ENCODE measurements at places on chromosomes 12 and 14. TPM values are rescaled to one million over a fixed set of nuclear protein-coding genes. Genes with fewer than 3 reads are reported as not detected.
A peak's percentile ranks its signal among the peaks of the same experiment; 100 is the strongest.

C1QL4 gene
- not detected for total RNA-seq

DNA sequence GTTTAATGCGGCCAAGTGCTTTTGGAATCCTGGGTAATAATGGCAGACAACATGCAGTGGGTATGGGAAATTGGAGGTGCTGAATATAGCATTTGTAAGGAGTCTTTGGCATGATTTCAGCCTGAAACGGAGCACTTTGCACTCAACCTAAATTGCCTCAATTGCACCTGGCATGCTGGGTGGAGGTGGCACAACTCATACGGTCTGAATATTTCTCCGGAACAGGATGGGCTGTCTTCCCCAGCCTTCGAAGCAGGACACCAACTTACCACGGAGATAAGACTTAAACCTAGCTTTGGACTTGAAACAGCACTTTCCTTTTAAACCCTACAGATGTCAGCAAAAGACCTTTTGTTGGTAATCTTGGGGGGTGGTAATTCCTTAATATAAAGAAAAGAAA, 153.7 kb upstream of the SRRM4 start:
- H3K4me1 ChIP-seq: no peaks in the 10 kb centered on the region
- H3K27me3 ChIP-seq: no peaks in the 10 kb centered on the region
- DNase-seq: no peak
- no peak overlapping the region for H3K27ac ChIP-seq
- H3K4me3 ChIP-seq: no peak overlapping the region

RPS6KL1 gene
- 0.38 TPM for total RNA-seq

C14orf39 gene
- total RNA-seq: not detected

KRT72 gene
- total RNA-seq: not detected

GRCh38 chr12:19130224-19131024, 891 bp downstream of the PLEKHA5 start:
- DNase-seq: peak; percentile 66
- H3K27ac ChIP-seq: peak overlapping the region; percentile 70
- no peaks in the 10 kb centered on the region for H3K27me3 ChIP-seq
- no peaks in the 10 kb centered on the region for H3K36me3 ChIP-seq
- H3K4me3 ChIP-seq: peak overlapping the region; percentile 95

DNA sequence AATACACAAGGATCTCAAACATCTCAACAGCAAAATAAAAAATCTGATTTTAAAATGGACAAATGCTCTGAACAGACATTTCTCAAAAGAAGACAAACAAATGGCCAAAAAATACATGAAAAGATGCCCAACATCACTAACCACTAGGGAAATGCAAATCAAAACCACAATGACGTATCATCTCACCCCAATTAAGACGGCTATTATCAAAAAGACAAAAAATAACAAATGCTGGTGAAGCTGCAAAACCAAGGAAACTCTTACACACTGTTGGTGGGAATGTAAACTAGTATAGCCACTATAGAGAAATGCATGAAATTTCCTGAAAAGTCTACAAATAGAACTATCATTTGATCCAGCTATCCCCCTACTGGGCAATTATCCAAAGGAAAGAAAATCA, 145.0 kb downstream of the BTG1 start:
- no peak for DNase-seq
- no peaks in the 10 kb centered on the region for H3K4me1 ChIP-seq
- no peaks in the 10 kb centered on the region for H3K27me3 ChIP-seq

NAA30 gene
- 30.0 TPM for total RNA-seq

ALDH1L2 gene
- total RNA-seq: 50.9 TPM

GRCh38 chr12:160858-161257, 53.1 kb downstream of the SLC6A12 start:
- no peak for DNase-seq
- H3K27ac ChIP-seq: no peak overlapping the region
- H3K36me3 ChIP-seq: no peaks in the 10 kb centered on the region
- peaks cover 26% of the 10 kb centered on the region for H3K27me3 ChIP-seq
- H3K4me1 ChIP-seq: no peaks in the 10 kb centered on the region

- H3K4me3 ChIP-seq: no peak overlapping the region
- H3K27ac ChIP-seq: no peak overlapping the region
- no peaks in the 10 kb centered on the region for H3K4me1 ChIP-seq
- no peak for DNase-seq
- no peaks in the 10 kb centered on the region for H3K36me3 ChIP-seq
These were observed 32.6 kb upstream of the ARHGAP5 start for GRCh38 chr14:32044454-32044853.

- no peaks in the 10 kb centered on the region for H3K36me3 ChIP-seq
- no peaks in the 10 kb centered on the region for H3K4me1 ChIP-seq
- H3K4me3 ChIP-seq: no peak overlapping the region
- no peak overlapping the region for H3K27ac ChIP-seq
These were observed 38.3 kb downstream of the PDE6H start for GRCh38 chr12:15011162-15011561.

GRCh38 chr12:14525964-14526363, 41.7 kb downstream of the PLBD1 start:
- no peak overlapping the region for H3K27ac ChIP-seq
- no peaks in the 10 kb centered on the region for H3K27me3 ChIP-seq
- no peaks in the 10 kb centered on the region for H3K4me1 ChIP-seq
- H3K36me3 ChIP-seq: no peaks in the 10 kb centered on the region

CLEC1A gene
- not detected for total RNA-seq

GRCh38 chr12:27595231-27595642, 71.2 kb downstream of the PPFIBP1 start:
- H3K27ac ChIP-seq: peak overlapping the region; percentile 63
- no peak overlapping the region for H3K4me3 ChIP-seq
- H3K27me3 ChIP-seq: no peaks in the 10 kb centered on the region
- H3K4me1 ChIP-seq: peaks cover 16% of the 10 kb centered on the region

DNA sequence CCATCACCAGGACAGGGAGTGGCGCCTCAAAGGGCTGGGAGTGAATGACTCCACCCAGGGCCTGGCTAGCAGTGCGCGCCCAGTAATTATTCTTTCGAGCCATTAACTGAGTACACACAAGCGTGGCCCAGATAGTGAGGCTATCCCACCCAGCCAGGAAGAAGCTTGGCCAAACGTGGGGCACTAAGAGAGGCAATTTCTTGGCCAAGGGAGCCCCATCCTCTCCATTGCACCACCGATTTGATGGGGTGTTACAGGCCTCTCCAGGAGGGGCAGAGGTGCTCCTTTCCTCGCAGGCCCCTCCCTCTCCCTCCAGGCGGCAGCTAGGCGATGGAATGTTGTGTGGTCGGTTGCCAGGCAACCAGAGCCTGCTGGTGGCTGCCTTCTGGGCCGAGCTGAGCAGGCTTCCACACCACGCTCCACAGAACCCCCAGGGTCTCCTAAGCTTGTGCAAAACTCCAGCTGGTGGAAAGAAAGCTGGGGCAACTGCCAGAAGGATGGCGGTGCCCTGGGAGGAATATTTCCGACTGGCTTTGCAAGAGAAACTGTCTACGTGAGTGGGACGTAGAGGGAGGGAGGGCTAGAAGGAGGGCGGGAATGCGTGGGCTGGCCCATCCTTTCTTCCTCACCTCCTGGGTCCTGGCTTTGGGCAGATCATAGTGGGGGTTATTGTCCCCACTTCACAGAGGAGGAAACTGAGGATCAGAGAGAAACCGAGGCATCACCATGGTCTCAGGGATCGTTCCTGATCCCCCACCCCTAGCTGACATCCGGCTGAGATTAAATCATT, at the start of gene CFAP73:
TSS of gene CFAP73 (plus strand) at position 364 of the 790 bp plus-strand sequence. CDS start at position 498, 134 bp downstream.
- H3K36me3 ChIP-seq: no peaks in the 10 kb centered on the region
- DNase-seq: peak; percentile 90
- peaks cover 33% of the 10 kb centered on the region for H3K27me3 ChIP-seq
- no peaks in the 10 kb centered on the region for H3K4me1 ChIP-seq
- H3K4me3 ChIP-seq: 0 out of 2 replicates have a peak within 1 kb of the TSS, but pooled peaks have one; percentile 17
- H3K27ac ChIP-seq: no peak within 1 kb of the TSS

GRCh38 chr12:106801167-106801708, 26.8 kb downstream of the RIC8B start:
- no peak overlapping the region for H3K27ac ChIP-seq
- no peaks in the 10 kb centered on the region for H3K27me3 ChIP-seq
- H3K36me3 ChIP-seq: no peaks in the 10 kb centered on the region
- no peak overlapping the region for H3K4me3 ChIP-seq

GRCh38 chr12:62684570-62685295, 218.1 kb downstream of the MON2 start:
- no peaks in the 10 kb centered on the region for H3K27me3 ChIP-seq
- peaks cover 44% of the 10 kb centered on the region for H3K4me1 ChIP-seq
- H3K27ac ChIP-seq: peak overlapping the region; percentile 90

DNA sequence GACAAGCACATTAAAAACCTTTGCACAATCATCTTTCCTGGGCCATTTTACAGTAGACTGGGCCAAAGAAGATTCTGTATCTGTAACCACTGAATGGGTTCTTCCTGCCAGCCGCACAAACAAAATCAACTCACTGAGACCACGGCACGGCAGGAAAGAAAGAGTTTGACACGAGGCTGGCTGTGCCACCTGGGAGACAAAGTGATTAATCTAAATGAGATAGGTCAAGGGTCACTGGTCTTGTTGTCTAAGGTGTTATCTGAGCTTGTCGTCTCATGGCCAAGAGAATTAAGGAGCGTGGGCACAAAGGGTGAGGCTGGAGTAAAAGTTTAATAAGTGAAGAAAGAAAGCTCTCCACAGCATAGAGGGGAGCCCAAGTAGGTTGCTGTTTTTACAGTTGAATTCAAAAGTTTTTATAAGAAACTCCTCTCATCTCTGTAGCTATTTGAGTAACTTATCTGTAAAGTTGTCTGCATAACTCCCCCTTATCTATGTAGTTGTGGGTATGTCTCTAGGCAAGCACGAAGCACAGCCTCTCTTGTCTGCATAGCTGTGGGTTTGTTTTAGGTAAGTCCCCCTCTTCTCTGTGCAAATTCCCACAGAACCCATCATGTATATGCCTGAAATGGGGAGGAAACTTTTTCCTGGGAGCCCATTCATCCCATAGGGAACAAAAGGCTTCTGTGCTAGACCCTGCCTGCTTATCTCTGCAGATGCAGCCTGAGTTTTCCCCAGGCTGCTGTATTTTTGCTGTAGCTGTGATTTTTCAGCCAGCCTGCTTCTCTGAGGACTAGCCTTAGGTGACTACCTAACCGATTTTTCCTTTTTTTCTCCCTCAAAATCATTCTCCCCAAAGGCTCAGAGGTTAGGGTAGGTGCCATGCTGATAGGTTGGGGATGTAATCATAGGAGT, 1314.6 kb upstream of the TMEM132C start:
- H3K36me3 ChIP-seq: no peaks in the 10 kb centered on the region
- DNase-seq: no peak
- no peak overlapping the region for H3K27ac ChIP-seq
- no peak overlapping the region for H3K4me3 ChIP-seq

CLEC4A gene
- total RNA-seq: not detected

- peaks cover 31% of the 10 kb centered on the region for H3K36me3 ChIP-seq
- H3K4me3 ChIP-seq: peak overlapping the region; percentile 87
- no peak overlapping the region for H3K27ac ChIP-seq
These were observed 3.2 kb downstream of the SNAPC1 start for GRCh38 chr14:61765225-61765943.

- no peaks in the 10 kb centered on the region for H3K27me3 ChIP-seq
- H3K4me3 ChIP-seq: no peak overlapping the region
- H3K27ac ChIP-seq: no peak overlapping the region
- H3K4me1 ChIP-seq: no peaks in the 10 kb centered on the region
- DNase-seq: peak; percentile 32
- no peaks in the 10 kb centered on the region for H3K36me3 ChIP-seq
These were observed 1004.4 kb downstream of the AACS start for GRCh38 chr12:126069549-126070165.

KNTC1 gene
- total RNA-seq: 15.5 TPM

GPR68 gene
- 10.6 TPM for total RNA-seq

DNA sequence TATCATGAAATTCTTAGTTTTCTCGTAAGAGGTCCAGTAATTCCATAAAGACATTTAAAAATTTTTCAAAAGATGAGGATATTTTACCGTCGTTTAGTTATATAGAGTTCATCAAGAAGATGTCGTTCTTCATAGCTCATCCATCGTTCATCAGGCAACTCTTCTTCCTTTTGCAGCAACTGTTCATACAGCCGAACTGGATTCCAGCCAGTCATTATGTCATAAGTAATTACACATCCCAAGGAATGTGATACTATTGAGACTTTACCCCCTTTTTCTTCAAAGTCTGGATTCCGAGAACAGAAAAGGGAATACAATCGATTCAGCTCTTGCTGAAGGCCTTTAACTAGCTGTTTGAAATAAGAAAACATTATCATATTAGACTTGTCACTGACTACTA, 90.3 kb downstream of the DDHD1 start:
- DNase-seq: peak; percentile 32
- H3K4me3 ChIP-seq: no peak overlapping the region
- no peaks in the 10 kb centered on the region for H3K27me3 ChIP-seq
- H3K36me3 ChIP-seq: no peaks in the 10 kb centered on the region
- peaks cover 9% of the 10 kb centered on the region for H3K4me1 ChIP-seq

DNA sequence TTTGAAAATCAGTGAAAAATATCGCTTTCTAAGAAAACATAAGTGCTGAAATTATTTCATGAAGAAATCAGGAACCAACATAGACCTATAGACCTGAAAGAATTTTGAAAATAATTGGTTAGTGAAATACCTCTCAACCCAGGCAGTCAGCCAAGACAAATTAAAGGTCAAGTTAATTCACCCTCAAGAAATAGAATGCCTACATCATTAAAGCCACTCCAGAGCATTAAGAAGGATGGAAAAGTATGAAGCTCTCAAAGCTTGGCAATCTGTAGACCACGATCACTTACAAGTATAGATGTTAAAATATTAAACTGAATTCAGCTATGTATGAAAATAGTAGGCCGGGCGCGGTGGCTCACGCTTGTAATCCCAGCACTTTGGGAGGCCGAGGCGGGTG, 48.3 kb downstream of the SFSWAP start:
- no peak overlapping the region for H3K27ac ChIP-seq
- H3K36me3 ChIP-seq: peaks cover 31% of the 10 kb centered on the region
- no peaks in the 10 kb centered on the region for H3K4me1 ChIP-seq
